ENCODE measurements at places on chromosomes 6 and 20.

- no peak for DNase-seq
These were observed 147.2 kb upstream of the DST start for GRCh38 chr6:56789879-56790278.

DNA sequence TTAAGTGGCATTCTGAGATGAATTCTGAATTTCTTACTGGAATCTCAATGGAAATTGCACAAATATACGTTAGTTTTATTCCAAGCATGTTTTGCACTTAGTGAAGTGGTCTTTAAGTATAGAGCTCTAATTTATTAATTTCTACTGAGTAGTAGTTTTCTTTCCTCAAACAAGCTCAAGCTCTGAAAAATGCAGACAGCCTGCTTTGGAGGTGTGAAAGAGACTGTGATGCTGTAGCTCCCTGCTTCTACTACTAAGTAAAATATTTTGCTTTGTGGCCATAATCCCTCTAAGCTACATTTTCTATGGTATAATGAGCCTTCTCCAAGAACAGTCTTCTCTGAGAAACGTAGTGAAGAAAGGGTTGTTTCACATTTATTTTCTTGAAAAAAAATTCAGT lies 243.5 kb upstream of the HS3ST5 start:
- DNase-seq, result no peak

GRCh38 chr6:52779237-52779636 lies 16.0 kb upstream of the GSTA2 start:
- DNase-seq, result no peak

GRCh38 chr6:137976430-137976829 lies 109.4 kb downstream of the TNFAIP3 start:
- DNase-seq, result no peak
